ENCODE measurements at places on chromosomes 7 and 10. TPM values are rescaled to one million over a fixed set of nuclear protein-coding genes. Genes with fewer than 3 reads are reported as not detected.

NACAD gene
- total RNA-seq = 21.6 TPM

- no peaks in the 10 kb centered on the region for H3K36me3 ChIP-seq
- H3K27me3 ChIP-seq = no peaks in the 10 kb centered on the region
- DNase-seq = peak; percentile 98
- peak overlapping the region; percentile 51 for H3K27ac ChIP-seq
- peaks cover 5% of the 10 kb centered on the region for H3K4me1 ChIP-seq
- H3K4me3 ChIP-seq = no peak overlapping the region
Measured at GRCh38 chr7:103113164-103113563, 35.7 kb downstream of the NAPEPLD start.

TFEC gene
- 1.8 TPM for total RNA-seq

DNA sequence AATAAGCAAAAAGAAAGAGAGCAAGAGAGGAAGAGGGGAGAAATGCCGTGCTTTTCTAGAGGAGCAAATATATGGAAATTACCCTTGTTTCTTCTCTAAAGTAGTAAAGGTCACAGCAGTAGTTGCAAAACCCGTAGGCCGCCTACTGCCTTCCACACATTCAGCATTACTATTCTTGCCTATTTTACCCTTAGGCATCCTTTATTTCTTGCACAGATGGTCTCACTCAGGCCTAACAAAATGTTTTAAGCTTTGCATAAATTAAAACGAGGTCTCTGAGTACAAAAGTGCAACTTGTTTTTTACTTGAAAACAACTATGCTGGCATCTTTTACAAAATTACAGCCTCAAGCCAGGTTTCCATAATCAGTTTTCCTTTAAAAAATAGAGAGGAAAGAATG lies 644.6 kb downstream of the AUTS2 start:
- no peaks in the 10 kb centered on the region for H3K36me3 ChIP-seq
- no peak overlapping the region for H3K4me3 ChIP-seq
- H3K27me3 ChIP-seq = no peaks in the 10 kb centered on the region
- no peaks in the 10 kb centered on the region for H3K4me1 ChIP-seq

- H3K4me1 ChIP-seq = no peaks in the 10 kb centered on the region
- no peak overlapping the region for H3K27ac ChIP-seq
- H3K27me3 ChIP-seq = no peaks in the 10 kb centered on the region
- H3K36me3 ChIP-seq = peaks cover 38% of the 10 kb centered on the region
Measured at GRCh38 chr7:99459087-99459486, 6.9 kb downstream of the ATP5MF start.

GRCh38 chr7:29285861-29286260 lies 91.3 kb downstream of the CHN2 start:
- peak overlapping the region; percentile 44 for H3K27ac ChIP-seq
- DNase-seq = no peak
- H3K4me1 ChIP-seq = peaks cover 37% of the 10 kb centered on the region

- no peak for DNase-seq
- no peaks in the 10 kb centered on the region for H3K36me3 ChIP-seq
- no peaks in the 10 kb centered on the region for H3K27me3 ChIP-seq
Measured at GRCh38 chr7:82803411-82803810, 359.3 kb downstream of the PCLO start.

DNA sequence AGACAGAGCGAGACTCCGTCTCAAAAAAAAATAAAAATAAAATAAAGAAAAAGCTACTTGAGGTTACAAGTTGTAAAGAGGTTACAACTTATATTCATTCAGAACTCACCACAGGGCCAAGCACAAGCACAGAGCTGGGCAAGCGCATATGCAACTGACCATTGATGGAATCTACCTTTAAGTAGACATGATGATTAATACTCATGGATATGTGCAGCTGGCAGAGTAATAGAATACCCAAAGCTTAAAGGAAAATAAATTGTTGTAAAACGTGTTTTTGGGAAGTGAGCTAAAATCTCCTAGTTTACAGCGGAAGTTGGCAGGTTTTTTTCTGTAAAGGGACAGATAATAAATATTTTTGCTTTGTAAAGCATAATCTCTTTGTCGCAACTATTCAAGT lies 111.6 kb downstream of the TMEM168 start:
- H3K4me1 ChIP-seq = no peaks in the 10 kb centered on the region
- no peaks in the 10 kb centered on the region for H3K36me3 ChIP-seq
- DNase-seq = no peak
- H3K27ac ChIP-seq = no peak overlapping the region
- H3K4me3 ChIP-seq = no peak overlapping the region

ZNF783 gene
- 11.2 TPM for total RNA-seq

TRIM50 gene
- not detected for total RNA-seq

GIMAP4 gene
- total RNA-seq = not detected

AKR1C8 gene
- not detected for total RNA-seq

GIMAP8 gene
- not detected for total RNA-seq

- no peaks in the 10 kb centered on the region for H3K36me3 ChIP-seq
- no peaks in the 10 kb centered on the region for H3K27me3 ChIP-seq
- H3K4me1 ChIP-seq = no peaks in the 10 kb centered on the region
- DNase-seq = peak; percentile 14
- H3K27ac ChIP-seq = no peak overlapping the region
Measured at GRCh38 chr7:46583656-46584055, 662.6 kb upstream of the IGFBP3 start.

DNA sequence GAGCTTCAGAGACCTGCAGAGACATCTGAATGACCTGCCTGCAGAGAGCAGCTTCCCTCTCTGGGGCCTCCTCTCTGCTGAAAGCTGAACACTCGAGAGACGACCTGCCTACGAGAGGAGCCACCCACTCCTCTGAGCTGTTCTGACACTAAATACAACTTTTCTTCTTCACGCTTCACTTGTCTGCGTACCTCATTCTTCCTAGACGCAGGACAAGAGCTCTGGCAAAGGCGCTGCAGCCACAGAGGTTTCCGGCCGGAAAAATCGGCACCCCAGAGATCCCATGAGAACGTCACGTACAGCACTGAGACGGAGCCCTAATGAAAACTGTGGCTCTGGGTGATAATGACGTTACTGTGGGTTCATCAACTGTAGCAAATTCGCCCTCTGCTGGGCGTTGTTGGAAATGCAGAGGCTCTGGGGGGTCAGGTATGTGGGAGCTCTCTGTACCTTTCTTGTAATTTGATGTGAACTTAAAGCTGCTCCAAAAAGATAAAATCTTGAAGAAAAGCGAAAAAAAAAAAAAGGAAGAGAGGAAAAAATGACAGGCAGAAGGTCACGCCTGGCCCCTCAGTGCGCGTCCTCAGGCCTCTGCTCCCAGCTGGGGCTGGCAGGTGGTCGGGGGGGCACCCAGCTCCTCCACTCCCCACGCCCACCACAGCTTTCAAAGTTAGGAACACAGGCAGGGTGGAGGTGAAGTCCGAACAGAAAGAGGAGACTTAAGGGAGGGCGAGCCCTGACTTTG lies 120.7 kb downstream of the DYNC2I1 start:
- no peak overlapping the region for H3K27ac ChIP-seq
- DNase-seq = peak; percentile 33
- H3K27me3 ChIP-seq = no peaks in the 10 kb centered on the region
- H3K4me1 ChIP-seq = no peaks in the 10 kb centered on the region
- no peaks in the 10 kb centered on the region for H3K36me3 ChIP-seq

- H3K36me3 ChIP-seq = no peaks in the 10 kb centered on the region
- H3K4me1 ChIP-seq = peaks cover 17% of the 10 kb centered on the region
- H3K4me3 ChIP-seq = peak within 1 kb of the TSS; percentile 80
- no peaks in the 10 kb centered on the region for H3K27me3 ChIP-seq
Measured at GRCh38 chr7:29989257-29989995, at the start of gene SCRN1. SCRN1 (minus strand) TSS chr7:29989801; CDS start chr7:29969067, 20,734 bp downstream.

GRCh38 chr10:111128331-111129180 lies 51.7 kb downstream of the ADRA2A start:
- no peaks in the 10 kb centered on the region for H3K27me3 ChIP-seq
- peak; percentile 19 for DNase-seq
- H3K27ac ChIP-seq = no peak overlapping the region

DNA sequence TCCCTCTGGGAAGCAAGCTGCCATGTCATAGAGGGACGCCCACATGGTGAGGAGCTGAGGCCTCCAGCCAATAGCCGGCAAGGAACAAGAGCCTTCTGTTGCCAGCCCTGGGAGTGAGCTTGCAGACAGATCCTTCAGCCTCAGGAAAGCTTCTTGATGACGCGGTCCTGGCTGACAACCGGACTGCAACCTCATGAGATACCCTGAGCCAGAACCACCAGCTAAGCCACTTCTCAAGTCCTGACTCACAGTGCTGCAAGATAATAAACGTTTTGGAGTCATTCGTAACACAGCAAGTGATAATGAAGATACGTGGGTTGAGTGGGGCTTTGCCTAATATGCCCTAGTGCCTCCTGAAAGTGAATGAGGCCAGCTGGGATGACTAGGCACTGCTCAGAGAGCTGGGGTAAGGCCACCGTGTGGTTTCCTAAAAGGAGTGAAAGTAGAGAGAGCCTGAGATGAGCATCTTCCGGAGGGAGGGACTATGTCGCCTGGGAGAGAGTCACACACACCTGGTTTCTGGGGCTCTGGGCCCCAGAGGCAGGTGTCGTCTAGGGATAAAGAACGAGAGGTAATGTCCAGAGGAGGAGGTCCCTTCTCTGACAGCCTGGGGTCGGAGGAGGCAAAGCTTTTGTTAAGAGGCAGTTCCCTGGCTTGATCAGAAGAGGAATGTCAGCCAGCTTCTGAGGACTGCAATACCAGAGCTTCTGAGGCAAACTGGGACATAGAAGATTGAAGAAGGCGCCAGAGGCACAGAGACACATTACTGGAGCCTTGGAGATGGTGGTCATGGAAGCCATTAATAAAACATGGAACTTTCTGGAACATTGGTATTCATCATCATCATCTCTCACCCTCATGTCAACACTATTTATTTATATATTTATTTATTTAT lies 53.6 kb downstream of the PYROXD2 start:
- no peak overlapping the region for H3K4me3 ChIP-seq
- H3K27me3 ChIP-seq = no peaks in the 10 kb centered on the region
- H3K27ac ChIP-seq = peak overlapping the region; percentile 64
- no peaks in the 10 kb centered on the region for H3K36me3 ChIP-seq
- DNase-seq = peak; percentile 100
- peaks cover 8% of the 10 kb centered on the region for H3K4me1 ChIP-seq

FGF8 gene
- 0.61 TPM for total RNA-seq

- H3K27me3 ChIP-seq = peaks cover 5% of the 10 kb centered on the region
- no peaks in the 10 kb centered on the region for H3K36me3 ChIP-seq
- H3K4me3 ChIP-seq = no peak overlapping the region
- no peak for DNase-seq
- H3K4me1 ChIP-seq = peaks cover 2% of the 10 kb centered on the region
- H3K27ac ChIP-seq = no peak overlapping the region
Measured at GRCh38 chr10:97780841-97781617, 9.2 kb upstream of the SFRP5 start.

DNA sequence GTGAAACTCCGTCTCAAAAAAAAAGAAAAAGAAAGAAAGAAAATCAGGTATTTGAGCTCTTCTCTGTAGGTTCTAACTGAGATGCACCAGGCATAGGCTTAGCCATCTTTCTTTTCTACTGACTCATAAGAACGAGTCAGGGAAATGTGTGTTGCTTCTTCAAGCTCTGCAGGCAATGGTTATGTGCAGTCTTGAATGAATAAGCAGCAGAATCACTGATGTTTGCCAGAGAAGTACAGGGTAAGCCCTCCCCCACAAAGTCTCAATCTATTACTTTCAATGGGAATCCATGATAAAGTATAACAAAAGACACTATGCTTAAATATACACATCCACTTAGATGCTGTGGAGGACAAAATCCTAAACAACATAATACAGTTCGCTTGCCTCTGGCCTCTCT lies 239.2 kb downstream of the PARD3 start:
- DNase-seq = peak; percentile 49
- peaks cover 6% of the 10 kb centered on the region for H3K4me1 ChIP-seq
- H3K4me3 ChIP-seq = no peak overlapping the region
- no peaks in the 10 kb centered on the region for H3K36me3 ChIP-seq
- no peak overlapping the region for H3K27ac ChIP-seq

ST8SIA6 gene
- not detected for total RNA-seq

Measured in astrocyte (in vitro differentiated cells and primary cell).